Ammon's horn (tissue), 1 donor: ENCODE measurements at places on chromosomes 2 and 18.

DNA sequence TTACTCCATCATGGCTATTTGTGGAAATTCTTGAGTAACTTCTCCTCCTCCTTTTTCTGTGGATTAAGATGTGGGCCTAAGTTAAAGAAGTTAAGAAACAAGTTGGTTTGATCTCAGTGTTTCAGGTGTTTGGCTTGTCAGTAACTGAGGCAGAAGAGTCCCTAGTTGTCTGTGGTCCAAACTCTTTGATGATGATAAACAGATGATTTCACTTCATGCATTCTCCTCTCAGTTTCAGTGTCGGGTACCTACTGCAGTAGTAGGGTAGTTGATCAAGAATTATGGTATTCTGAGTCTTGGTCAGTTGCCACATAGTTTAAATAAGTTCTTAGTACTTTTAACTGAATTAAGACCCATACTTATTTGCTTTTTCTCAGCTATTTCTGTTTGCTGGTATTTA is 85.6 kb downstream of the NCOA1 start:
- no peak for DNase-seq

- no peak for DNase-seq
These were observed 68.7 kb downstream of the MTHFD2 start for GRCh38 chr2:74267068-74267467.

- no peak for DNase-seq
These were observed 18.9 kb downstream of the AAK1 start for GRCh38 chr2:69624611-69625010.

- no peak for DNase-seq
These were observed 48.9 kb upstream of the ITGAV start for GRCh38 chr2:186540941-186541340.

DNA sequence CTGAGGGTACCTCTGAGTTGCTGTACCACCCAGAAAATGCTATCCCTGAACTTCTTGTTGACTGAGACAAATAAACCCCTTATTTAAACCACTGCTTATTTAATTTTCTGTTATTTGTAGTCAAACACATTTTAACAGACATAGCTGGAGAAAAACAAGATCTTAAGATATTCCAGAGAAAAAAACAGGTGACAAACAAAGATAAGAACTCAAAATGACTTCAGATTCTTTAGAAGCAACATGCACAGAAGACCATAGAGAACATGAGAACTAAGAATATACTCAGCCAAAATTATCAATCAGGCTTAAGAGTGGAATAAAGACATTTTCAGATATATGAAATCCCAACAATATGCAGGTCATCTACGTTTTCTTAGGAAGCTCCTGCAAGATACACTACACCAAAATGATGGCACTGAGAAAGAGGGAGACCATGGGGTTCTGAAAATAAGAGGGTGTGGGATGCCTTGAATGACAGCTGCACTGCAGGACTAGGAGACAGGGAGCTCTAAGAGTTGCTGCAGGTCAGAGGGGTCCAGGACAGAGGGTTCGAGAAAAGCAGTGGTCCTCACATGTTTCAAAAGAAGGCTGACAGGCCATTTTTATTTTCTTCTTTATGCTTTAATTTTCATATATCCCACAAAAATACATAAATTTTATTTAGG is 38.4 kb downstream of the ADAM17 start:
- no peak for DNase-seq

DNA sequence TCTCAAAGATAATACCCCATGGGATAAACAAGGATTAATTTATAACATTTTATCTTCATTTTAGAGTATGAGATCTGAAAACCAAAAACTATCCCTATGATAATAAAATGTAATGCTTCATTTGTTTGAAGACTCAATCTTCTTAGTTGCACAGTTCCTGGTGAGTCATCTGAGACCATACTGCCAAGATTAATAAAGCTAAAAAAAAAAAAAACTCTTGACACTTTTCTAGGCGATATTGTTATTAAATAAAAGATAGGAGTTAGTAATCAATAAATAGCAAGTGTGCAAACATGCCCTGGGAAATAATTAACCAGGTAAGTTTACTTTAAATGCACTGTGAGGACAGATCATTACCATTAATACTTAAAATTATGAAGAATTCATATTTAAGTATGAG is 83.9 kb downstream of the RPE start:
- no peak for DNase-seq

GRCh38 chr2:150989969-150990368 is 271.7 kb downstream of the RBM43 start:
- DNase-seq, result no peak

DNA sequence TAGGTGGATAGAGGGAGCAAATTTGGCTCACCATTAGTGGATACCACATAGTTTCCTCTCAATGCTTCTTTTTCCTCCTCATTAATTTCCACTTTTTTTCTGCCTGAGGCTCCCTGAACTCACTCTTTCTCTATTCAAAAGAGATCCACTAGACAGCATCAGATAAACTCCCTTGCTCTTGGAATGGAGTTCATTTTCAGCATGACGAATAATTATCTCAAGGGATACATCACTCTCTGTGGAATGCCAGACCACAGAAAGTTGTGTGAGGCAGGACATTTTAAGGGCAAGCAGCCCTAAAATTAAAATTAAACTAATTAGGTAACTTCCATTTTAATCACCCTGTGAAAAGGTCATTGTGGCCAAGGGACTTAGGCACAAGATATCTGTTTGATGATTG is 1920.1 kb upstream of the CELF4 start:
- DNase-seq, result no peak

- no peak for DNase-seq
These were observed 42.3 kb downstream of the RPRD1A start for GRCh38 chr18:36025025-36025424.

GRCh38 chr2:33907866-33908265 is 308.8 kb upstream of the FAM98A start:
- no peak for DNase-seq

DNA sequence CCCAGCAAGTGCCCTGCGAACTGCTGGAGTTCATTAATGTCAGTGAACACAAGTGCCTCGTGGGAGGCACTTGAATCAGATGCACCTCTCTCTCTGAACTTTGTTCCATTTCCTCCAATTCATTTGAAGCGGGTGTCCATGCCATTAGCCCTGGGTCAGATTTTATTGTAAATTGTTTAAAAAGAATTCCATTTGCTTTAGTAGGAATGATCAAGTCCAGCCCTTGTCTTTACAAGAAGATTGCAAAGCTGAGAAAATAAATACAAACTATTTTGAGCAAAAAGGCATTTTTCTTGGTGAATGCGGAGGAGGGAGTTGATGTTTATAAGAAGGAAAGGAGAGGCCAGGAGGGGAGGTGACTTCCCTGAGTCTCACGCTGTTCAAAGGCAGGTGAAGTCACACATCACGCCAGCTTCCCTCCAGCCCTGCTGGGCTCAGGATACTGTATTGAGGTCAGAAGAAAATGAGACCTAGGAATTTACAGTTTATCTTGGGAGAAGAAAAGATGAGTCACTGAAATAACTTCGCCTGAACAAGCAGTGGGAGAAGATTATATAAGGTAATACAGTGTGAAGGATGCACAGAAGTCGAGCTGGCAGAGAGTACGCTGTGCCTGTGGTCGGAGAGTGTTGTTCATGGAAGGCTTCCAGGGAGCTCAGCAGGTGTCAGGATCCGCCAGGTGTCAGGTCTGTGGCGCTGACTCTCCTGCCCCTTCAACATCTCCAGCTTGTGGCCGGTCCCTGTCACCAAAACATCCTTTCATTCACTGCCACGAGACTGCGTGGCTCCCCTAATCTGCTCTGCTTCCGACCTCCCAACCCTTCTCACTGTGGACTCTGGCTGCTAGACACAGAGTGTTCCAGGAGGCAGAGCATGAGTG is 36.5 kb downstream of the EFR3B start:
- DNase-seq, result no peak

- no peak for DNase-seq
These were observed 41.1 kb upstream of the FAHD2A start for GRCh38 chr2:95361216-95361980.

DNA sequence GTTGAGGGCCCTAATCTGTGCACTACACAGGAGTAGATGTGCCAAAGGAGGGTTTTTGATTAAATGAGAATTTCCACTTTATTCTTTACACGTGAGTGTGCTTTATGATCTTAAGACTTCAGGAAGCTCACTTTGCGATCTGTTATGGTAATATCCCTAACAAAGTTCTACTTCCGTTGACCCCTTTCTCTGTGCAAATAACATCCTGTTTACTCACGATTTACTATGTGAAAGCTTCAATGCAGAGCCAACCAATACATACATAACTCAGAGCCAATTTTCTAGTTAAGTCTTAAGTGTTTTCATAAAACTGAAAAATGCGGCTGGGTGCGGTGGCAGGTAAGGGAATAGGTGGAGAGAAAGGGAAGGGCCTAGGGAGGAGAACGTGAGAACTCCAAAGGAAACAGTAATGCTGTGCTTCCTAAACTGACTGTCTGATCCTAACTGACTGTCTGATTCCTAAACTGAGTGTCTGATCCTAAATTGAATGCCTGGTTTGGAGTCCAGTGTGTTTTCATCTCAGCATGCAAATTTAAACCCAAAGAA is 87.6 kb downstream of the PLCL1 start:
- no peak for DNase-seq

DNA sequence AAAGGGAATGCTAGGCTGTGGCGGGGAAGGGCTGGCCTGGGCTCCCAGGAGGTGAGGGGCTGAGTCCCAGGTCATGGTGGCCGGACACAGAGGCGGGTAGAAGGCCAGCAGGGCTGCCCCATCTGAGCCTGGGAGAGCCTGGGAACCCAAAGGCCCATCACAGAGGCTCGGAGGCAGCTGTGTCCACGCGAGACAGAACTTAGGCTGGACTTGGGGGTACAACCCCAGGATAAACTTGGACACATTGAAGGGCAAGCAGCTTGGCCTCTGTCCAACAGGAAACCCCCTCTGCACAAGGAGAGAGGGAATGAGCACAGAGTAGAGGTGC is 95.9 kb downstream of the ZFP36L2 start:
- DNase-seq, result no peak

DNA sequence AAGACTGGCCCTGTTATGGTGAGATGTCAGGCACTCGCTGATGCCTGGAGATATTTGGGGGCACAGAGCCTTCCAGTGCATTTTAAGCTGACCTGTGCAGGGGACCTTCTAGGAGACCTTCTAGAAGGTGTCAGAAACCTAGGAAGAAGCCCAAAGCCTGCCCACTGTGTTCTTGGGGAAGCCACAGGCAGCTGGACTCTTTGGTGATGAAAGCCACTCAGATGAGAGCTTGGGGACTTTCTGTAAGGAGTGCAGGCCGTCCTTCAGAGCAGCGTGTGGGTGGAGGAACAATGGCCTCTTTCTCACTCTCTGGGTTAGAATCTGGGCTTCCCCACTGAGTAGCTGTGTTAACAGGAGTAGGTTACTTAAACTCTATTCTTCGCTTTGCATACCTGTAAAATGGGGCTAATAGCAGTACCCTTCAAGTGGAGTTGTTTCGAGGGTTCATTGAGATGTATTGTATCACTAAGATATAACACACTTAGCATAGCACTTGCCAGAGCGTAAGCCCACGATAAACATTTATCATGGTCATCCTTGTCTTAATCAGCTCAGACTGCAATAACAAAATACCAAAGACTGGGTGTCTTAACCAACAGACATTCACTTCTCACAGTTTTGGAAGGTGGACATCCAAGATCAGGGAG is 322.3 kb upstream of the EPAS1 start:
- DNase-seq, result no peak

- no peak for DNase-seq
These were observed 249.0 kb downstream of the GALNT13 start for GRCh38 chr2:154120706-154121105.

- no peak for DNase-seq
These were observed 21.8 kb downstream of the PDE1A start for GRCh38 chr2:182404975-182405561.

DNA sequence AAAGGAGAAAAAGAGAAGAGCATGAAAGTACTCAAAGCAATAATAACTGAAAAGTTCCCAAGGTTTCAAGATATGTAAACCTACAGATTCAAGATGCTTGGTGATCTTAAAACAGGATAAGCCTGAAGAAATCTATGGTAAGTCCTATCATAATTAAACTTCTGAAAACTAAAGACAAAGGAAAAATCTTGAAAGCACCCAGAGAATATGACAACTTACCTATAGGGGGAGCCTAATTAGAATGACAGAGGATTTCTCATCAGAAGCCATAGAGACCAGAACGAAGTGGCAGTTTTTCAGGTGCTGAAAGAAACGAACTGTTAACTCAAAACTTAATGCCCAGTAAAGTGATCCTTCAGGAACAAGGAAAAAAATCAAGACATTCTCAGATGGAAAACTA is 59.7 kb downstream of the XDH start:
- no peak for DNase-seq

- DNase-seq, result peak; percentile 32
These were observed 63.2 kb downstream of the SCG2 start for GRCh38 chr2:223538920-223539440.

- DNase-seq, result no peak
These were observed 71.6 kb downstream of the UBE2E3 start for GRCh38 chr2:181051861-181052522.

DNA sequence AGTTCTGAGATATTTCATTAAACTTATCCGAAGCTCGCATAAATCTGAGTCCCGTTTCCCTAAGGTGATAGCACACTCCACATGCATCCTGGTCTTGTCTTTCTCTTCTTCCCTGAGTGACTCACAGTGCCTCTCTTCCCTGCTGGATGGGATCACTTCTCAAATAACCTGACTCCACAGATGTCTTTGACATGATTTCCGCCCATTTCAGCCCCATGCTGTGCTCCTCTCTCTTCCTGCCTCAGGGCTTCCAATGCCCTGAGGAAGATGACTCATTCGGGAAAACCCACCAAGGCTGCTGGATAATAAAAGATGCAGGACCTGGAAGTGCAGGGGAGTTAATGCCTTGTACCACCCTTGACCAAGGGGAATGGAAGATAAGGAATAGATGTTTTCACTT is 441.7 kb upstream of the SOX11 start:
- no peak for DNase-seq

GRCh38 chr2:53939656-53940055 is 31.1 kb downstream of the PSME4 start:
- no peak for DNase-seq

DNA sequence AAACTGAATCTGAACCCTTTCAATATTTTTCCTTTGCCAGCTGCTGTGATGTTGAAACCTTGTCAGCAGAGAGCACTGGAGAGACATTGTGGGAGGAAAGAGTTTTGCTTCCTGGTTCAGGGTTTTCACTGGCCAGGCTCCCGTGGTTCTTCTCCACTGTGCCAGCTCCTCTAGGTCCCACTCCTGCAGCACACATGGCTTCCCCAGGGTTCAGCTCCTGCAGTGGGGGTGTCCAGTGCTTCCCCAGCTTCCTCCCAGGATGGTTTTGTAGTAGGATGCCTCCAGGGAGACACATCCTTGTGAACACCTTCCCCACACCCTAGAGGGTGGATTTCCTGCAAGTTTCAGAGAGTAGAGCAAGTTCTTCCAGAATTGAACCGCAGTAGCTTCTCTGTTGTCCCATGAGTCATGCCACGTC is 24.0 kb upstream of the SULT1C3 start:
- peak; percentile 36 for DNase-seq

GRCh38 chr2:112866128-112866835 is 29.7 kb upstream of the IL1B start:
- no peak for DNase-seq

GRCh38 chr2:74779265-74779558 is 54.7 kb upstream of the HK2 start:
- no peak for DNase-seq

GRCh38 chr2:151862700-151863099 is 34.5 kb upstream of the ARL5A start:
- DNase-seq, result no peak
